Iris pigment epithelial cell (primary cell): ENCODE measurements at places on chromosomes 3 and 15.
A peak's percentile ranks its signal among the peaks of the same experiment; 100 is the strongest.

DNA sequence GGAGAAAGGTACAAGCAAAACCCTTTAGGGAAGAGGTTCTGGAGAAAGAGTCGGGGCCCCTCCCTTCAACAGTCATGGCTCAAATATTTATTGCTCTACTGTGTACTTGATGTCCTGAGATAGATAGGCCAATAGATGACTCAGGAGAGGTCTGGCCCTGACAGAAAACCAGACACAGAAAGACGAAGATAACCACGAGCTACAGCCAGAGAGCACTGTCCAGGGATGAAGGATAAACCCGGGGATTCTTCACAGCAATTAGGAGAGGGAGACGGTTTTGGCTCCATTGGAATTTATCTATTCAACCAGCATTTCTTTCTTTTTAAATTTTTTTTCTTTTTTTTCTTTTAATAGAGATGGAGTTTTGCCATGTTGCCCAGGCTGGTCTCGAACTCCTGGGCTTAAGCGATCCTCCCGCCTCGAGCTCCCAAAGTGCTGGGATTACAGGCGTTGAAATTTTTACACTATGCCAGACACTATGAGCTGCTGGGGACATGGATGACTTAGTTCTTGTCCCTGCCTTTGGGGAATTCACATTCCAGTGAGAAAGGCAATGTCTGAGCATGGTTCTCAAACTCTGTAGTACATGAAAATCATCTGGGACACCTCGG lies 4.6 kb upstream of the CIDEC start:
- DNase-seq, result peak; percentile 95

DNA sequence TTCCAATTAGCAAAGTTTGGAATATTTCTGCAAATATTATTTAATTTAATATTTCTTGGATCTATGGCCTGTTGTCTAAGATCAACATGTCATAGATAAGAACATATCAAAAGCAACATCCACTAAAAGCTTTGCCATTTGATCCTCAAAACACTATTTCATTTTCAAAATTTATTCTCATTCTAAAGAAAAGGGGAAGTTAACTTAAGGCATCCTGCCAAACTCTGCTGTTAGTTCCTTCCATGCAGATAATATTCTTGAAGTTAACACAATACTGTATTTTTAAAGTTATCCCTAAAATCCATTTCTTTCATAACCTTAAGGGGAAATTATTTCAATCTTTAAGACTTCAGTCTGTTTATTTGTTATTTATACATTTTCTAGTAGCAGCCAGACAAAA lies 28.2 kb upstream of the GBE1 start:
- DNase-seq, result no peak

GRCh38 chr15:39127925-39128617 lies 452.8 kb upstream of the THBS1 start:
- peak; percentile 94 for DNase-seq

DNA sequence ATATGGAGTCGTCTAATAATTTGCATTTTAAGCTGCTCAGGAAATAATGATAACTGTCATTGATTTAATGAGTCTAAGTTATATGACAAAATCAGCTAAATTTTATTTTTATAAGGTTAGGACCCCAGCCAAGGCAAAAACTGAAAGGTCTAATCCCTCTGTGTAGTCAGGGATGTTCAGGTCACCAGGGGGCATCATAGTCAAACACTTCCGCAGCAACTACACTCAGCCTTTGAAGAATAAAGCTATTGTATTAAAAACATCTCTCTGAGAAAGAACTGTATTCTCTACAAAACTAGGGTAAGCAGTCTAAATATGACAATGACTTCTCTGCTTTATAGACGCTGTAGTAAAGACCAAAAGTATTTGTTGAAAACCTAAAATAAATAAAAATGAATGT lies 15.0 kb downstream of the INTS14 start:
- DNase-seq, result no peak

DNA sequence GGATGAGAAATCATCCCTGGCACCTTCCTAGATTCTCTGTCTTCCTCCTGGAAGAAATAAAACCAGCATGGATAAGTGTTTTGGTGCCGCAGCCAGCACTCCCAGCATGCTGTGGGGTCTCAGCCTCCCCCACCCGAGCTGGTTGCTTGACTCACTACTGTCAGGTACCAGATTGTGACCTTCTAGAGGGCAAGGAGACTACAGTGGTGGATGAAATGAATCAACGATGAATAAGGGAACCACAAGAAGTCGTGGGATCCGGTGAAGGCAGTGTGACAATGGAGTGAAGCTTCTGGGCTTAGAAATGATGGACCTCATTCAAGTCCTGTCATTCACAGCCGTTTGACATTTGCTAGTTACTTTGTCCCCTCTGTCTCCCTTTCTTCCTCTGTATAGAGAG lies 50.2 kb upstream of the SLCO3A1 start:
- no peak for DNase-seq

DNA sequence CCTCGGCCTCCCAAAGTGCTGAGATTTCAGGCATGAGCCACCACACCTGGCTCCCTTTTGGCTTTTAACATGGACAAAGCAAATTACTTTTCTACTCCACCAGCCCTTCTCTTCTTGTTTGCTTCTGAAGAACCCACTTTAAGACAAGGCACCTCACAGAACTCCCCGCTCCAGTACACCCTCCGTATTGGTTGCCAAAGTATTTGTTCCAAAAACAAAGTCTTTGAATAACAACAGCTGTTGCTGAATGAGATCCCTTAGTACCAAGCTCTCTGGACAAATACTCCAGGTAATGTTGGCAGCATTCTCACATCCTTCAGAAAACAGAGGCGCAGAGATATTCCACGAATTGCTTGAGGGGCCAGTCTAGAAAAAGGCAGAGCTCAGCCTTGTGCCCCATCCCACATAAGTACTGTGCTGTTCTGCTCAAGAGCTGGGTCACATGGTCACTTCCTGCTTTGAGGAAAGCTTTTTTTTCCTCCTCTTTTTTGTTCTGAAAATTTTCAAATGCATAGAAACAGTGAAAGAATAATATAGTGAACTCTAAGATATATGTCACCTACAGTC lies 7.3 kb upstream of the CHCHD6 start:
- no peak for DNase-seq

- DNase-seq, result no peak
These were observed 58.5 kb downstream of the GPR160 start for GRCh38 chr3:170096342-170096741.

GRCh38 chr3:124800511-124801258 lies 70.4 kb downstream of the UMPS start:
- peak; percentile 58 for DNase-seq

DNA sequence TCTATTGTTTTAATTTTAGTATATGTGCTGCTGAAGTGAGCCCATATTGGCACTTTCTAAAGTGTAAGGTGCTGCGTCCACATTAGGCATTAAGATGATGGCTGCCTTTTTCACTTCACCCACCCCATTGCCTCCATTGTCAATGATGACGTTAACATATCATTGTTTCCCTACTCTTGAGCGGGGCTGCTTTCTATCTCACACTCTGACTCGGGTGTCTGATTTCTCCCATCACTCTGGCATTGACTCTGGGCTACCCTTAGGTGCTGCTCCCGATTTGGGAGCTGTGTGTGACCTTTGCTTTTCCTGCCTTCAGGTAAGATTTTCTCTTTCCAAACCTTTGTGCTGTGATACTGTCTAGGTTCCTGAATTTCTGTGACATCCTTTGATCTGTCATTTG lies 28.8 kb downstream of the CGNL1 start:
- DNase-seq, result no peak

GRCh38 chr3:46187876-46188275 lies 20.2 kb downstream of the CCR1 start:
- DNase-seq, result peak; percentile 49

GRCh38 chr15:45165536-45165935 lies 22.2 kb downstream of the SHF start:
- DNase-seq, result no peak

GRCh38 chr15:75663931-75664421 lies 16.3 kb downstream of the SNX33 start:
- no peak for DNase-seq

DNA sequence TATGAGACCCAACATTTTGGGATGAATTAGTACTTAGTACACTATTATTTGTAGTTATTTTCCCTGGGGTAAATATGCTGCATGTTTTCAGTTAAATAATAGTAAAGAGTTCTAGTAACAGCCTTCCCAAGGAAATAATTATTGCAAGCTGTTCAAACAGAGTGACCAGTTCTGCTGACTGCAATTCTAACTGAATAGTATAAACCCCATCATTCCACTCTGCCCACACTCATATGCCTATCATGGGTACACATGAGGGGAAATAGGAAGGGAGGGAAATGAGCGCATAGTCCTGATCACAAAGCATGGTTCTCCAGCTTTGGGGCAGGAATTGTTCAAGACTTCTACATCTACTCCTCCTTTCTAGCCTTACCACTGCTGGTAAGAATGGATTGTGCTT lies 18.7 kb downstream of the UQCC5 start:
- no peak for DNase-seq

GRCh38 chr15:100683434-100683833 lies 81.0 kb downstream of the ASB7 start:
- DNase-seq, result no peak

- DNase-seq, result peak; percentile 95
These were observed 10.0 kb downstream of the DUSP7 start for GRCh38 chr3:52046186-52046901.

GRCh38 chr15:49082960-49083359 lies 36.7 kb upstream of the SECISBP2L start:
- DNase-seq, result peak; percentile 80

DNA sequence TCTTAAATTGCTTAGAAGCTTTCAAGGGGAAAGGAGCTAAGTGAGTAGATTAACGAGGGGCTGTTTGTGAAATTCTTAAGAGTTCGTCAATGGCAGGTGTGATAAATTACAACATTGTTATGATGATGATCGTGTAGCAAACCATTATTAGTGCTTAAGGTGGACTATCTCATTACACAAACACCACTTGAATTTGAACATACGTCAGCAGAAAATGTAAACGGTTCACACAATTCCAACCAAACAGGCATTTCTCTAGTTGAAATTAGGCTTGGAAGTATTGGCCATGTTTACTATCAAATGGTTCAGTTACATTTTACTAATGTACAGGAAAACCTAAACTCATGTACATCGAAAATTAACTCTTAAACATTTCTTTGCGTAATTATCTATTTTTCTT lies 102.8 kb downstream of the PYDC2 start:
- no peak for DNase-seq

DNA sequence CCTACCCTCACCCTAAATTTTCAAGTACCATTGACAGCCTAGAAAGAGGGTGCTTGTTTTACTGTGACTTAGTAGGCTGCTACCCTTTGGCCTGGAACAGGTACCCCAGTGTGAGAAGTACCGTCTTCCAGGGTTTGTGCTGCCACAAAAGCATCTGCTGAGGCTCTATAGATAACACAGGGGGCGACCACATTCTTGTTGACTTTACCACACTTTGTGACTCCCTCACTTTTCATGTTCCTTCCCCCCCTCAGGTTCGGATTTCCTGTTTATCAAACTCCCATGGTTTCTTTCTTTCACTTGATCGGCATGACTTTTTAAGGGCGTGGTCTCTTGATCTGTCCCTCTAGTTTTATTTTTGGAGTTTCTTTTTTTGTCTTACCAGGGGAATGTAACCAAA lies 23.5 kb downstream of the EXOG start:
- peak; percentile 27 for DNase-seq

GRCh38 chr3:197365586-197365985 lies 67.2 kb upstream of the DLG1 start:
- no peak for DNase-seq

GRCh38 chr3:161852744-161853143 lies 356.1 kb downstream of the OTOL1 start:
- no peak for DNase-seq

GRCh38 chr3:30933478-30934207 lies 39.2 kb upstream of the GADL1 start:
- no peak for DNase-seq

DNA sequence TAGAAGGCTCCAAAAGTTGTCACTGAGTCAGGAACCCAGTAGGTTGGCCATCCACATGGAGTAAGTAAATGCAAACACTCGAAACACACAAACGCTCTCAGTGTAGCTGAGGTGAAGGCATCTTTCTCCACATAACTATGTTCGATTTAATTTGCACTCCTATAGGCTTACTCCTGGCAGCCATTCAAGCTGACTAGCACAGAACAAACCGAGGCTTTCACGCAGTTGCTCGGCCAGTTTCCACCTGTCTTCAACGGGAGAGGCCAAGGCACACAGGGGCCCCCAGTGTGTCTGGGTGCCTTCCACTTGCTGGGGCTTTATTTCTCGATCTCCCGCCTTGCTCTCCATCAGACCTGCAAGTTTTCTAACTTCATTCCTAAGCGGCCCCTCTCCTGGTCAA lies 18.9 kb downstream of the RGMA start:
- DNase-seq, result no peak

DNA sequence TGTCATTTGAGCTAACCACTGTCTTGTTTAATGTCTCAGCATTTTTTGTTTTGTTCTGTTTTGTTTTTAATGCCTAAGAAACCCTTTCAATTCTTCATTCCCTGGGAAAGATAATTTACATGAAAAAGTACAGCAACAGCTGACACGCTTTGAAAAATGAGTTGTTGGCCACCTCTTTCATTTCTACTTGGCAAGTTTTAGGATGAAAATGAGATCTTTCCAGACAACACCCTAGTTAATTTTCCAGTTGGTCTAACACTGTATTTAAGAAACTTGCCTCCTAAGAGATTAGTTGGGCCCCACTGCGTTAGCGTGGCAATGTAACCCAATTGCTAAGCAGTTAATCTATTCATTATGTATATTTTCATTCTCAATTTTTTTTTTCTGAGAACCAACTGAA lies 194.0 kb upstream of the LRRN1 start:
- no peak for DNase-seq

- no peak for DNase-seq
These were observed 651.0 kb upstream of the NAALADL2 start for GRCh38 chr3:174208161-174208560.

- DNase-seq, result peak; percentile 72
These were observed 28.2 kb downstream of the DUOX1 start for GRCh38 chr15:45157974-45158373.

DNA sequence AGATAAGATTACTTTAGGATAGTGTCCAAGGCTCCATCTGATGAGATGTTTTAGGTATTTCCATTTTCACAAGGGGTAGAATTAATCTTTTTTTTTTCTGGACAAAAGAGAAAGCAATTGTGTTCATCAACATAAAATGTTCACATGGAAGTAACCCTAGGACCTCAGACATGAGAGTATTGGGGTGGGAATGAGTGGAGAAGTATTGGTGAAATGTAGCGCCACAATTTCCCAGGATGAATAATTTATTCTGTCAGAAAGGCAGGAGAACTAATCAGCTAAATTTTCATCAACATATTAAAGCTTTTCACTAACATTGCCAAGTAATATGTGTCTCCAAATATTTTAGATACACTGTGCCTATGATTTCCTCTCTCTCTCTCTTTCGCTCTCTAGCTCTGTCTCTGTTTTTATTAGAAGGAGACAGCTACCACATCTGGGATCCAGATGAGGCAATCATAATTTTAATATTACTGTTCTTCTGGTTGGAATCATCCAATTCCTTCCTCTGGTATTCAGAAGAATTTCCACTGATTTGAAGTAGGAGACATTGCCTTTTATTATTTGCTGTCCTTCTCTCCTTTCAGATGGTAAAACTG lies 21.6 kb upstream of the ZNF280D start:
- DNase-seq, result no peak

GRCh38 chr3:83002869-83003445 lies 1241.5 kb upstream of the GBE1 start:
- no peak for DNase-seq

GRCh38 chr15:33675246-33675645 lies 293.1 kb upstream of the CHRM5 start:
- DNase-seq, result peak; percentile 25

GRCh38 chr15:82950295-82950694 lies 2.2 kb downstream of the HOMER2 start:
- DNase-seq, result no peak
